Naive thymus-derived CD8-positive, alpha-beta T cell (primary cell): ENCODE measurements at places on chromosomes 1 and 21.

GRCh38 chr1:31781756-31782371 is 17.7 kb upstream of the ADGRB2 start:
- no peak for DNase-seq

DNA sequence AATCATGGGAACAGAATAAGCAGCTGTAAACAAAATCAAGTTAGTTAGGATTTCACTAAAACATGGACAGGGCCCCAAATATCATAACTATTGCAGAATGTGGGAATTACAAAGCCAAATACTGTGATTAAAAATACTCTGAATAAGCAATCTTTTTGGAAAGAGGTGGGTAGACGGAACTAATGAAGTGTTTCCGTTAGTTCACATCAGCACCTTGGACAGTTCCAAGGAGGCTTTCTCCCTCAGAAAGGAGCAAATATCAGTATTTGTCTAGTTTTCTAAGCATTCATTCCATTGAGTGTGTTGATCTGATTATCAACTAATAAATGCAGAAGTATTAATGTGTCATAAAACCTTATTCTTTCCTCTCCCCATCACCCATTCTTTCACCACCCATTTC is 97.4 kb downstream of the FAM78B start:
- no peak for DNase-seq

- no peak for DNase-seq
These were observed 13.6 kb upstream of the SYT6 start for GRCh38 chr1:114167226-114167625.

GRCh38 chr1:3659093-3659492 is 6.8 kb downstream of the TP73 start:
- DNase-seq: no peak

GRCh38 chr21:44734026-44734745 is 22.8 kb upstream of the TSPEAR start:
- DNase-seq: no peak
